ENCODE measurements at places on chromosomes 7 and 10.

- no peak for DNase-seq
Observed at GRCh38 chr10:89431977-89432376, 17.6 kb downstream of the IFIT5 start.

- no peak for DNase-seq
Observed at GRCh38 chr7:50982626-50983025, 199.9 kb upstream of the GRB10 start.

- no peak for DNase-seq
Observed at GRCh38 chr7:120662291-120662690, 195.7 kb downstream of the TSPAN12 start.

DNA sequence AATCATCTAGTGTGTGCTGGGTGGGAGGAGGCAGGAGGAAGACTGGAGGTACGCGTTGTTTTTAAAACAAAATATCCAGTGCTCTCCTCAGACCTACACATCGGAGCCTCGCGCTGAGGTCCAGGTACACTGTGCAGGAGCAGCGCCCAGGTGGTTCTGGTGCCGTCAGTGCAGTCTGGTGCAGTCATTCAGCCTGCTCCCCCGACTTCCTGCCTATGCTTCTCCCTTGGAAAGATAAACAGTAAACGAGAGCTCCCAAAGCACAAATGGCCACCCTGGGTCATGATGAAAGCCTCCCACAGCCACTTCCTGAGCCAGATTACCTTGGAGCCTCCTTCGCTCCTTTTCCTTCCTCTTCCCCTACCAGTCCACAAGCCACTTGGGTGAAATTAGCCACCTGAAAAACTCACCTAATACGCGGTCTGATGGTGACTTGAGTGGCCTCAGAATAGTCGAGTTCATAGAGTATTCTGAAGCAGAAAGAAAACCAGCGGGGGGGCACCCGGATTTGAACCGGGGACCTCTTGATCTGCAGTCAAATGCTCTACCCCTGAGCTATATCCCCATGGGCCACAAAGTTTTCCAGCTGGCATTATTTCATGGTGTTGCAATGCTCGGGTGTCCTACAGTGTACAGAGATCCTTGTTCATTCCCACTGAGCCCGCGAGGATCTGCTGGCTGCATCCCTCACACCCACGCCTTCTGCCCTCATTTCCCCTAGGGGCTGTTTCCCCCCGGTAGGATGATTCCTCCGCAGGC, 82.5 kb downstream of the ZNF467 start:
- no peak for DNase-seq

- no peak for DNase-seq
Observed at GRCh38 chr10:26574783-26575182, 122.7 kb upstream of the PDSS1 start.

GRCh38 chr10:87500646-87501048, 4.0 kb upstream of the MINPP1 start:
- DNase-seq = no peak

GRCh38 chr10:7260412-7260900, 150.4 kb downstream of the SFMBT2 start:
- no peak for DNase-seq

GRCh38 chr7:135553346-135553745, 4.4 kb upstream of the NUP205 start:
- DNase-seq = no peak

DNA sequence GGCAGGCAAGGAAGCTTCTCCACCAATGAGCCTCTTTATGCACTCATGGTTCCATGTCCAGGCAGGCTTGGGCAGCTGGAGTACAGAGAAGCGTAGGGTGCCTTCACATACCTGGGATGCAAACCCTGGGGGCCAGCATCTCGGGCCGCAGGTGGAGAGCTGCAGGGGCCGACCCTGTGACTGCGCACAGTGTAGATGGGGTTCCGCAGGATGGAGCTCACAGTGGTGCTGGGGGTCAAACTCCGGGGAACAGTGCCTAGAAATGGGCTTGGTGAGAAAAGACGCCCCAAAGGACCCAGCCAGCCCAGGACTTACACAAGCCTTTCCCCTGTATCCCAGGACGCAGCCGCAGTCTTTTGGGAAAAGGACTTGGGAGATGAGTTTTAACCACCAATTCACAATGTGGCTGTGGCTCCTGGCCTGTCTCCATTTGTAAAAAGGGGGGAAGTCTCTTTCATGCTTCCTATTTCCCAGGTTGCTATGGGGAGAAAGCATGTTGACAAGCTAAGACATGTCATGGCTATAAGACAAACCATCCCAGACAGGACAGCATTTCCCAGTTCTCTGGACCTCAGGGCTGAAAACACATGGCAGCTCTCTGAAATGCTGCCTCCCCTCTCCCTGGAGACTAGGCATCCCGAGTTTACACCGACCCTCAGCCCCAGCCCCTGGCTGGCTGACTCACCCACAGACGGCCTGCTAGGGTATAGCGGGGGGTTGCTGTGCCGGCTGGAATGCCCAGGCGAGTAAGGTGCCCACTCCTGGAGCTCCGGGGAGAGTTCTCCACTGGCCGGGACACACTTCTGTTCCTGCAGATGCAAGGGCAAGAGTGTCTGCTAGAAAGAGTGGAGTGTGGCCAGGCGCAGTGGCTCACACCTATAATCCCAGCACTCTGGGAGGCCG, 107.1 kb downstream of the DLG5 start:
- DNase-seq = no peak

GRCh38 chr10:131049016-131049415, 262.5 kb downstream of the TCERG1L start:
- no peak for DNase-seq

GRCh38 chr10:89836840-89837164, 135.4 kb downstream of the KIF20B start:
- no peak for DNase-seq

DNA sequence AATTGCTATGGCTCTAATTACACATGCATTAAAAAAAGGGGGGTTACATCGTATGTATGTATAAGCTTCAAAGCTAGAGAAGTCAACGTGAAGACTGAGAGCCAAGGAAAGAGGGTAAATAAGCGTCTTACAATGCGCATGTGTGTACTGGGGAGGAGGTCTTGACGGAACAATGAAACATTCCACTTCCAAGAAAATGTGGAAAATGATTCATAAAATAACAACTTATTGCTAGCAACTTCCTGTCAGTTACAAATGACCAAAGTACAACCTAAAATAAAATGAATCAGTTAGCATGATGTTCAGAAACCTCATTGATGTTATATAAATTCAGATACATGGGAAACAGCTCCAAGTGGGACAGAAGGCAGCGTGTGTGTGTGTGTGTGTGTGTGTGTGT, 104.1 kb upstream of the RHEB start:
- no peak for DNase-seq

GRCh38 chr10:77024461-77024860, 613.1 kb downstream of the KCNMA1 start:
- no peak for DNase-seq

DNA sequence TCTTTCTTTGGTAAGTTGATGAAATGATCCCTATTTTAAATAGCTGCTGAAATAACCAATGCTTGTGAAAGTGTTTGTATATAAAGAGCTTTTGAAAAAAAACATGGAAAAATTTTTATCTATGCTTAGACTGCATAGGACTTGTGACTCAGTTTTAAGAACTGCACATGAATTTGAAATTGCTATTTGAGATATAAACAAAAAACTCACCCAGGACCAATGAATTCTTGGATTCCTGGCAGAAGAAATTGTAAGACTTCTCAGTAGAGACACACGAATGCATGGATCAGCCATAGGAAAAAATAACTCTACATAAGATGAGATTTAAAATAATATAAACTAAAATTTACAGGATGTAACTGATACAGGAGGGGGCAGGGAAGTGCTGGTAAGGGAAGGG, 278.8 kb upstream of the SORCS1 start:
- no peak for DNase-seq

- DNase-seq = no peak
Observed at GRCh38 chr10:61835946-61836887, 65.3 kb upstream of the ARID5B start.

GRCh38 chr7:27314111-27314510, 71.5 kb downstream of the EVX1 start:
- no peak for DNase-seq

GRCh38 chr7:87147500-87147899, 4.8 kb upstream of the DMTF1 start:
- DNase-seq = no peak

- no peak for DNase-seq
Observed at GRCh38 chr10:91295346-91295745, 74.9 kb downstream of the PCGF5 start.
